ENCODE measurements at places on chromosomes 1 and 21. TPM values are rescaled to one million over a fixed set of nuclear protein-coding genes. Genes with fewer than 3 reads are reported as not detected.

DNA sequence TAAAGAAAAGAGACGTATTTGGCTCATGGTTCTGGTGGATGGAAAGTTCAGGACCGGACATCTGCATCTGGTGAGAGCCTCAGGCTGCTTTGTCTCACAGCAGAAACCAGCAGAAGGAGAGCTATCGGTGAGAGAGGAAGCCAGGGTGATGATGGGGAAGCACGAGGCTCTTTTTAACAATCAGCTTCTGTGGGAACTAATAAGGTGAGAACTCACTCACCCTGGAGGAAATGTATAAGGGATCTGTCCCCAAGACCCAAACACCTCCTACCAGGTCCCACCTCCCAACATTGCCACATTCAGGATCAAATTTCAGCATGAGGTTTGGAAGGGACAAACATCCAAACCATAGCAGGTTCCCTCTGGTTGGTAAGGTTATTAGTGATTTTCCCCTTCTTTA lies 32.8 kb downstream of the ASTN1 start:
- DNase-seq = no peak

The AIRE gene
- total RNA-seq = 0.86 TPM

GRCh38 chr1:53273526-53273925 lies 35.2 kb upstream of the MAGOH start:
- no peak for DNase-seq

GRCh38 chr1:246081138-246081702 lies 425.9 kb downstream of the SMYD3 start:
- no peak for DNase-seq

GRCh38 chr1:24203404-24203803 lies 16.3 kb upstream of the IFNLR1 start:
- DNase-seq = peak; percentile 65

GRCh38 chr1:246785494-246786111 lies 61.4 kb downstream of the SCCPDH start:
- DNase-seq = no peak

DNA sequence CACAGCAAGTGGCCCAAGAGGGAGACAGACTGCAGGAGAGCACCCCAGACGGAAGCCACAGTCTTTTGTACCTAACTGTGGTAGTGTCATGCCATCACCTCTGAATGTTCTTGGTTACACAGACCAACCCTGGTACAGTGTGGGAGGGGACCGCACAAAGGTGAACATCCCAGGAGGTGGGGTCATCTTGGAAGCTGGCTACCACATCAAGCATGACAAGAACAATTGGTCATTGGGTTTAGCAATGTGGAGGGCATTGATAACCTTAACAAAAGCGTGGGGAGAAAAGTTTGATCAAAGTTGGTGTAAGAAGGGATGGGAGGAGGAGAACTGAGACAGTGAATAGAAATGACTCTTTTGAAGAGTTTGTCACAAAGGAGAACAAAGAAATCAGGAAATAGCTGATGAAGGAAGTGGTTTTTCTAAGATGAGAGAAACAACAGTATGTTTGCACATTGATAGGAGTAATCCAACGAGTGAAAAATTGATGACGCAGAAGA lies 87.1 kb upstream of the CACNA1E start:
- no peak for DNase-seq

The PLEKHG5 gene
- 8.2 TPM for total RNA-seq

DNA sequence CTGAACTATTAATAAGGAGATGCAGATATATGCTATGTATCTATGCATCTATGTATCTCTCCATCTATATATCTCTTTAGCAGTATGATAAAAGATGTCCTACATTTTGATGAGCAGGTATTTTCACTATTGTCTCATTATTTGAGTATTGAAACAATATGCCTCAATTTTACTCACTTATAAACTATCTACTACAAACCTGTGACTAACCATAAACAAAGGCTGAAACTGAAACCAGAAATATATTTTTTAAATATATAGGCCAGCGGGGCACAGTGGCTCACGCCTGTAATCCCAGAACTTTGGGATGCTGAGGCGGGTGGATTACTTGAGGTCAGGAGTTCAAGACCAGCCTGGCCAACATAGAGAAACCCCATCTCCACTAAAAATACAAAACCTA lies 22.0 kb downstream of the EIF4G3 start:
- no peak for DNase-seq

The ANKRD34A gene
- 2.5 TPM for total RNA-seq

- no peak for DNase-seq
Observed at GRCh38 chr1:201791779-201792173, 37.2 kb upstream of the IPO9 start.

GRCh38 chr1:173451981-173452380 lies 25.2 kb upstream of the PRDX6 start:
- DNase-seq = peak; percentile 97

- no peak for DNase-seq
Observed at GRCh38 chr1:90834886-90835660, 118.0 kb upstream of the BARHL2 start.

DNA sequence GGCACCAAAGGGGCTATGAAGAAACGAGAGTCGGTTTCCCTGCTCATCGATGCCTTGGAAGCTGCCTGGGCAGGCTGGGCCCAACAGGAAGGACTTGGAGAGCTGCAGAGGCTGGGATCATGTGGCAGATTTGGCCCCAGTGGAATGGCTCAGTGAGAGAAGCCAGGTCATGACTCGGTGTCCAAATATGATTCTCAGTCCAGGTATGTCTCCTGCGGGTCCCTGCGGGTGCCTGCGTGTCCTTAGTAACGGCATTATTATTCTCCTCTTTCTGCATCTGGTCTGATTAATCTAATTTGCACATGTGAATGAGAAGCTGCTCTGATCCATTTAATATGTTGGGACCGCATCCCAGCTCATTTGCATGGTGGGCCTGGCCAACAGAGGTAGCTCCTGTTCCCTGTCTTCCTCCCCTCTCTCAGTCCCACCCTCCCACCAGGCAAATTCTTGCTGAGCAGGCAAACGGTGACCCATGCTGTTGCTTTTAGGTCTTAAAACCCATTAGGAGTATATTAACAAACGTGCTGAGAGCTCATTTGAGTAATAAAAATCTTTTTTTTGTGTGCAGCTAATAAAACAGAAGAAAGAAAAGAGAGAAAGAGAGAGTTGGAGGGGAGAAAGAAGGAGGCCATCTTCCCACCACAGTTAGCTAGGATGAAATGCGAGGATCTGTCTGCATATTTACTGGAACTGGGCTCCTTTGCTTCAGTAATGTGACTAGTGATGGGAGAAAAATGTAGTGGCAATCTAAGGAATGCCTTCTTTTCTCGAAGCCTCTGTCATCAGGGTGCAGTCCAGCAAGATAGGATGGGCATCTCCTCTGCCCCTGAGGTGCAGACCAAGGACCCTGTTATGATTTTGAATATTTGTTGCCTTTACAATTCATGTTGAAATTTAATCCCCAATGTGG lies 133.5 kb downstream of the HMGB4 start:
- no peak for DNase-seq
